Calu3 (cell line): ENCODE measurements at places on chromosomes 6 and 20. TPM values are rescaled to one million over a fixed set of nuclear protein-coding genes. Genes with fewer than 3 reads are reported as not detected.

Gene CBLN4
- total RNA-seq: not detected in 2 replicates

Gene SYCP2
- total RNA-seq: 56.0 and 58.1 TPM in 2 replicates

Gene BLTP3A
- 33.4 and 34.8 TPM in 2 replicates for total RNA-seq

Gene SULF2
- 112 and 120 TPM in 2 replicates for total RNA-seq

Gene PNISR
- 78.1 and 82.5 TPM in 2 replicates for total RNA-seq

Gene KHDC1L
- total RNA-seq: not detected in 2 replicates

Gene VSX1
- not detected in 2 replicates for total RNA-seq

Gene APOBEC2
- total RNA-seq: not detected in 2 replicates

Gene TAF4
- 64.3 and 65.2 TPM in 2 replicates for total RNA-seq

Gene ULBP3
- 8.4 and 9.8 TPM in 2 replicates for total RNA-seq

Gene CASS4
- 0.24 and 0.27 TPM in 2 replicates for total RNA-seq

Gene GDAP1L1
- total RNA-seq: not detected in 2 replicates

DNA sequence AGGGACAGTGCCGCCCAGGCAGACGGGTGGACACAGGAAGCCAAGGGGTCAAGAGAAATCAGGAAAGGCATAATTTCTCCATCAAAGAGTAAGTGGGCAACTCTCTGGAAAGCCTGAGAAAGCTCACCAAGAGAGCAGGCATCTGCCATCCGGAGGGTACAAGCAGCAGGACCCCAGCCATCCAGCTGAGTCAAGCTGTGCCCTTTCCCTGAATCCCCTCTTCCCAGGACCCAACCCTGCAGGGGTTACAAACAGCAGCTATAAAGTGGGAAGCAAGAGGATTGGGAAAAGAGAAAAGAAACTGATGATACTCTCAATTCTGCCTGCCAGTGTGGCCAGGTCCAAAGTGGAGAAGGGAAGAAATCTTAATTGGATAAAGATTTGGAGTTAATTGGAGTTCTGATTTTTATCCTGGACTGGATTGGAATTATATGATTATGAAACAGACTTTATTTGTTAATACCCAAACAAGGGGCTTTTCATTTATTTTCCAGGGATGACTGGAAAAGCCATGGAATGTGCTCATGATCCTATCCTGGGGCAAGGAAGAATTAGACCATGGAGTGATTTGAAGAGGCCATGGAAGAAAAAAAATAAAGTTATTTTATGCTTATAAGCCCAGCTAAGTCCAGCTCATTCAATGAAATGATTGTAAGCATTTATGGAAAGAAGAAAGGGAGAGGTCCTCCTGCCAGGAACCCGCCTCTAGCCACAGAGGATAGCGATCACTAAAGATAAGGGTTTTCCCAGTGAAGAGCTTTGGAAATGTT lies 34.9 kb downstream of the NHLRC1 start:
- no peak for DNase-seq

DNA sequence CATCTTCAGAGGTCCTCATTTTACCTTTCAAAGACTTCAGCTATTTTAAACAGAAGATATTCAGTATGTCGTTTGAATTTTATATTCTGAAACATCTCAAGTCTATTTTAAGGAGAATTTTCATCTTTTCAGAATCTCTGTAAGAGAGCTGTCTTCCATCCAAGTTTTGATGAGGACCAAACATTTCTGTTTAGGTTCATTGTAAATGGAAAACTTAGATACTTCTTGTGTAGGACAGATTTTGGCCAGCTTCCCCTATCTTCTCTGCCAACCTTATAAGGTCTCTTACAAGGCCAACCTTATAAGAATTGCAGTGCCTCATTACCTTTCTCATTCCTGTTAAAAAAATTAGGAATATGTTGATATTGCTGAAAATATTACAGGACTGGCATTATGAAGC lies 88.1 kb downstream of the AKAP7 start:
- DNase-seq: no peak

GRCh38 chr6:87102151-87102621 lies 7.3 kb upstream of the CGA start:
- no peak for DNase-seq

DNA sequence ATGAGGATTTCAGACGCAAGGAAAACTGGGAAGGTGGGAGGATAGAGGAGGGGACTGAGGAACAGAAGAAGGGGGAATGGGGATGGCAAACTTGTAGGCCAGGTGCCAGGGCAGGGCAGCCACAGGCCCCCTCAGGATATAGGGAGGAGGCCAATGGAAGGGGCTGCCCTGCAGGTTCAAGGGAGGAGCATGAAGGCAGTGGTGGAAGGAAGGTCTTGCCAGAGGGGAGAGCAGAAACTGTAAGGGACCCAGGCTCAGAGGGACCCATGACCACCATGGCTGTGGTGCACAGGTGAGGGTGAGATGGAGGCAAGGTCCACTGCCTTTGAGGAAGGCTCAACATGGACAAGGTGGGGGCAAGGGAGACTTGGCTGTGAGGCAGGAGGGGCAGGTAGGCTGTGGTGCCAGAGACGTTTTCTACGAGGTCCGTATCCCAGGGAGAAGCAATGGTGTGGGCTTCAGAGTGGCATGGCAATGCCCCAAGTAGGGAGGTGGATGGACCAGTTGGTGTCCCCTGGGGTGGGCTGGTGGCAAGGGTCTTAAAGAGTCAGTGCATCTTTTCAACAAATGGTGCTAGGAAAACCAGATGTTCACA lies 22.7 kb downstream of the HLA-F start:
- no peak for DNase-seq

GRCh38 chr20:62159052-62159451 lies 15.5 kb downstream of the SS18L1 start:
- DNase-seq: no peak

DNA sequence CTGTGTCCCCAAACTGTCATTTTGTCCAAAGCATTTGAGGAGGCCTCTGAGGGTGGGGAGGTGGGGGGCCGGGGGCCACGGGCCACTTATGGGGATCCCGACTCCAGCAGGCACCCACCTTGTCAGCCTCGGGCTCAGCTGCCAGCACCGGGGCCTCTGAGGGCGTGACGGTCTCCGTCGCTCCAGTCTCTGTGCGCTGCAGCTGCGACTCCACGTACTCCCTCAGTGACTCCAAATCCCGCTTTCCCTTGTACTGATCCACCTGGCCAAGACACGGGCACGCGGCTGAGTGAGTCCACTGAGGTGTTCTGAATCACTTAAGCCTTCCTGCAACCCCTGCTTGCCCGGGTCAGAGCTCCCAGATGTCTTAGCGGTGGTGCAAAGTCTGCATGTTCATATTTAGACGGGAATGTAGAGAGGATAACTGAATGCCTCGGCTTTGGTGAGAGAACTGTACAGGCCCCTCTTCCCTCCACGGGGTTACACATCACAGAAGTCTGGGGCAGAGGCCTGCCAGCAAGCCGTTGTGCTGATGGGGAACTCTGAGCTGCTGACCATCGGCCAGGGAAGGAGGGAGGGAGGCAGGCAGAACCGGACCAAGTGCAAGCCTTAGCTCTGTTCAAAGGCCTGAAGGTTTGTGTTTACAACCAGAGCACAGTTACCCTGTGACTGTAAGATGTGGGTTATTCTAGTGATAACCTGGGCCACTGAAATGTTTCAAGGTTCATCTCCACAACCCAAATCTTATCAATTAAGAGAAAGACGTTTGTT lies 21.8 kb downstream of the TXNDC5 start:
- DNase-seq: no peak

- DNase-seq: no peak
Observed at GRCh38 chr6:38021029-38021428, 201.5 kb downstream of the ZFAND3 start.

DNA sequence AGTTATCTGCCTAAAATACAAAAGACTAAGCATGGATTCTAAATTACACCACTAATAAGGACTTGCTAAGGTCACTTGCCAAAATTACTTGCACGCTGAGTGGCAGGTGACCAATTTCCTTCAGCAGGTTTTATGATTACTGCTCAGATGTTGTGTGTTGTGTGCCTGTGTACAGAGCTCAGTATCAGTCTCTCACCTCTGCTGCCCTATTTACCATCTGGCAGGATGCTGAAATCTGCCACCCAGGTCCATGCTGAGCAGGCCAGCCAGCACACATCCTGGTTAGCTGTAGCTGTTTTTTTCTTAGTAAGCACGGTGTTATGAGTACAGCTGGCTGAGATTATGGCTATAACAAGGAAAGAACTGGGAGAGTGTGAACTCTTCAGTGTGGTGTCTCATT lies 34.0 kb downstream of the ELOVL4 start:
- DNase-seq: no peak

DNA sequence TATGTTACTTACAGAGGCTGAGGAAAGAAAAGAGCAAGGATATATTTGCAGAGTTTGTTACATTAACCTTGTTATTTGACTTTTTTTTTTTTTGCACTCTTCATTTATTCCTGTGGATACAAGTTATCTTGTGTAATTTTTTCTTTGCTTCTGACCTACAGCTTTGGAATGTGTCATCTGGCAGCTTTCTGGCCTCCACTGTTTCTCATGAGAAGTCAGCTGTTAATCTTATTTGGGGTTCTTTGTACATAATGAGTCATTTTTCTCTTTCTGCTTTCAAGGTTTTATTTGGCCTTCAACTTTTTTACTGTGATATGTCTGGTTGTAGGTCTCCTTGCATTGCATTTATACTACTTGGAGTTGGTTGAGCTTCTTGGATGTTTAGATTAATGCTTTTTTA lies 333.4 kb downstream of the SMOC2 start:
- no peak for DNase-seq

DNA sequence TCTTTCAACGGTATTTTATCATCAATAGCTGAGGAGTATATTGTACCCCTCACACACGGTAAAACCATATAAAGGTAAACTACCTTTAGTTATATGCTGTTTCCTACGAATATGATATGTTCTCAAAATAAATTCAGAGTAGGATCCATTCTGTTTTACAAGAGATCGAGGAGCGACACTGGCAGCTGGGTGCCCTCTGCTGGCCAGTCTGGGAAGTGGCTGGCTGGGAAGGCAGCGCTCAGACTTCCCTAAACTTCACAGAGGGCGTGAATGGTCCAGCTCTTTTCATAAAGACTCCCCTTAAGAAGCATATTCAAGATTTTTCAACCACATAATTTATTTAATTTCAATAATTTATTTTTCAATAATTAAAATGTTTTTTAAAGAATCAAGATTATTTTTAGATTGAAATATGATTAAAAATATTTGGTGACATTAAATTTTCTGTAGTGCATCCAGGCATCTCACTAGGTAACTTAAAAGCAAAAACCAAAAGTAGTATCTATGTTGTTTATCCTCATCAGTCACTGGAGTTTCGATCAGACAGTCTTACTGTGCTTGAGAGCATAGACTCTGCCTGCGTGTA lies 187.5 kb upstream of the PDE10A start:
- DNase-seq: peak; percentile 77

DNA sequence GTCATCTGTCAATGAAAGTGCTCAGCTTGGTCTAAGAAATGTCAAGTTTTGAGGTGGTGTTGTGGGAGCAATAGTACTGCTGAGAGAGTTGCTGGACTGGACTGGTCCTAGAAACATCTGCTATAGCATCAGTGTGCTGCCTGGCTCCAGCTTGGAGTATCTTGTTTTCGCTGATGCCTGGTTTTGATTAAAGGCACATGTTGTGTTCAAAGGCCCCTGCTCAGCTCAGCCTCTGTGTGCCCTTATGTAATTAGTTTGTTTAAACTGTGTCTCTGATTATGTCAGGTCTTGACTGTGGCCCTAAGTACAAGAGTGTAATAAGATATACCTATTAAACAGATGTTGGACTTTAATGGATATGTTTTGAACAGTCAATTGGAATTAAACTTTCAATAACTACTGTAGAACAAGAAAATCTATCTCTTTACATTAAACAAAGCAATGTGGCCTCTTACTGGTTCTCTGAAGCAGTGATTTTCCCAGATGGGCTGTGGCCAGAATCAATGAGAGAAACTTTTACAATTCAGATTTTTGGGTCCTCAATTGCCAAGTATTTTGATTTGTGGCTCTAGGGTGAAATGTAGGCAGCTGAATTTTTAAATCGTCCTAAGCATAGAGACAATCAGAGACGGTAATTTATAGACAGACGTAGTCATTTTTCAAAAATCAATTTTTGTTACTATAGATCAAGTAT lies 668.2 kb downstream of the DHX35 start:
- no peak for DNase-seq

DNA sequence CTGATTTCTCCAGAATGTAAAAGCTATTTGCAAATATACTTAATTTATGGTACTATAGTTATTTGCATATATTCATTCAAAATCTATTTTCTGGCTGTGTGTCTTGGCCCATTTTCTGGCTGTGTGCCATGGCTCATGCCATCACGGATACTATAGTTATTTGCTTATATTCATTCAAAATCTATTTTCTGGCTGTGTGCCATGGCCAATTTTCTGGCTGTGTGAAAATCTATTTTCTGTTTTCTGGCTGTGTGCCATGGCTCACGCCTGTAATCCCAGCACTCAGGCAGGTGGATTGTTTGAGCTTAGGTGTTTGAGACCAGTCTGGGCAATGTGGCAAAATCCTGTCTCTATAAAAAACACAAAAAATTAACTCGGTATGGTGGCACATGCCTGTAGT lies 28.9 kb upstream of the RIPK1 start:
- DNase-seq: no peak

DNA sequence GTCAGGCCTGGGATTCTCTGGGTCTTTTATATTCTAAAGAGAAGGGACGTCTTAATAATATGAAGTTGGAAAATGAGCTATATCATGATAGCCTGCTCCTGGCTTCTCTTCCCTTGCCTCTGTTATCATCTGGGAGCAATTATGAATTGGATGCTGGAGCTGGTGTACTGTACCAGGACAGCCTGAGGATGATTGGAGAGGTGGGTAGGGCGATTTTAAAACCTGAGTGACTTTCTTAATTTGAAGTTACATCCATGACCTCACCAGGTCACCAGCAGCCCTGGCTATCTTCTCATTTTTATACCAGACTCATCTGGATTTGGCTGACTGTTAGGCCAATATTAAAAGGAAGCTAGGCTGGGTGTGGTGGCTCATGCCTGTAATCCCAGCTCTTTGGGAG lies 317.6 kb downstream of the CLIC5 start:
- no peak for DNase-seq

DNA sequence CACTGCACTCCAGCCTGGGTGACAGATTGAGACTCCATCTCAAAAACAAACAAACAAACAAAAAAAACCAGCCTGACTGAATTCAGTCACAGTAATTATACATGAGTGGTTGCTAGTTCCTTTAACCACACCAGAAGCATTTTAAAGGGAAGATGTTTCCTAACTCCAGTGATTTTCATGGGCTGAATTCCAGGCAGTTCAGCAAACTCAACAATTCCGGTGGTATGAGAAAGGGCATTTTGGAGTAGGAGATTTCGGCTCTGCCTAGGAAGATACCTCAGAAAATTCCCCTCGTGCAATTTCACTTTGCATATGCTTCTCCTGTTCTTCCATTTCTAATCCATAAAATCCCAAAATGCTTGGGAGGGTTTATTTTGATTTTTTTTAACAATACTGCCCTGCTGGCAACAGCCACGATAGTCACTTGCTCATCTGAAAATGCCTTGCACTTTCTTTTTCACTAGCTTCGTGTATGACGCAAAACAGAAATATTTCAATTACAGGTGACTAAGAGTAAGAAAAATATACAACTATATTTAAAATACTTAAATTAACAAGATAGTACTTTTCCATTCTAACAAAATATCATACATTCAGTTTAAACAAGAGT lies 48.3 kb upstream of the IPCEF1 start:
- DNase-seq: no peak
